ENCODE measurements at places on chromosomes 4 and X.

GRCh38 chrX:57573754-57574153, 18.1 kb upstream of the ZXDB start:
- DNase-seq: peak; percentile 32

DNA sequence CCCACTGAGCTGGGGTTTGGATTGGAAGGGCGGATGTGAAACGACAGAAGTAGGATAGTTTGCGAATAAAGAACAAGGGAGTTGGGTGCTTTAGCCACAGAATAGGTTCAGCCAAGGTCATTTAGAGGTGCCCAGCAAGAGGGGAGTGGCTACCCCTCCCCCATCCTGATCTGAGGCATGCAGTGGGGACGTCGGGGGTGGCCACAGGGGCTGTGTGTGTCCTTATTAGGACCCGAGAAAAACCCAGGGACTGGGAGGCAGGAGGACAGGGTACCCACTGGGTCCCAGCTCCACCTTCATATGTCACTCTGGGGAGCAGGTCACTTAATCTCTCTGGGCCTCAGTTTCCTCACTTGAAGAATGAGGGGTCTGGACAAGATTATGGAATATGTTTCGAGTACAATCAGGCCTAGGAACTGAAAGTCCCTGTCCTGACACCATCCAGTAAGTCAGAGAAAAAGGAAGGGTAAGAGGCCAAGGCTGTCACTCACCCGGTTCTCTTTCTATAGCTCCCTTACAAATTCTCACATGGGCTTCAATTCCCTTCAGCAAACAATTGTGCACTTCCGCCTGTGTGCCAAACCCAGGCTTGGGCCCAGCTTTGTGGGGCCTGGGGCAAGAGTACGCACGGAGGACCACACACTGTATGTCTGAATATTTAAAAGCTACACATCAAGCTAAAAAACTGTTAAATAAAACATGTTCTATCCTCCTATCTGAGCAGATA, 4.2 kb upstream of the NYX start:
- peak; percentile 7 for DNase-seq

- no peak for DNase-seq
Observed at GRCh38 chr4:134326866-134327265, 125.3 kb upstream of the PABPC4L start.

GRCh38 chrX:11739776-11740175, 18.3 kb upstream of the MSL3 start:
- no peak for DNase-seq

DNA sequence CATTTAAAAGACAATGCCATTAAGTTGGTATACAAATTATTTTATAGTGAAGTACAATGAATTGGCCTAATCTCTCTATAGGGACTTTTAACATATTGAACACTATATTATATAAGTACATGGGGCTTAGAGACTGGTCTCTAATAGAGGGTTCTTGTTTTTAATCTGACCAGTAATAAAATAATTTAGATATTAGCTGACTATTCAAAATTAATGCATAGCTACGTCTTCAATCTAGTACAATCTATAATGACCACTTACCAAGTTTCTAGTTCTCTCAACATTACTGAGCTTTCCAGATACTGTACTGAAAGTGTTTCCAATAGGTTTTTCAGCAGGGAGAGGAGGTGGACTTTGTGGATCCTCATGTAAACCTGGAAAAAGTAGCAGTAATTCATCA, 59.6 kb downstream of the RPS3A start:
- DNase-seq: no peak

- peak; percentile 17 for DNase-seq
Observed at GRCh38 chrX:134374294-134374693, 85.7 kb upstream of the HPRT1 start.

DNA sequence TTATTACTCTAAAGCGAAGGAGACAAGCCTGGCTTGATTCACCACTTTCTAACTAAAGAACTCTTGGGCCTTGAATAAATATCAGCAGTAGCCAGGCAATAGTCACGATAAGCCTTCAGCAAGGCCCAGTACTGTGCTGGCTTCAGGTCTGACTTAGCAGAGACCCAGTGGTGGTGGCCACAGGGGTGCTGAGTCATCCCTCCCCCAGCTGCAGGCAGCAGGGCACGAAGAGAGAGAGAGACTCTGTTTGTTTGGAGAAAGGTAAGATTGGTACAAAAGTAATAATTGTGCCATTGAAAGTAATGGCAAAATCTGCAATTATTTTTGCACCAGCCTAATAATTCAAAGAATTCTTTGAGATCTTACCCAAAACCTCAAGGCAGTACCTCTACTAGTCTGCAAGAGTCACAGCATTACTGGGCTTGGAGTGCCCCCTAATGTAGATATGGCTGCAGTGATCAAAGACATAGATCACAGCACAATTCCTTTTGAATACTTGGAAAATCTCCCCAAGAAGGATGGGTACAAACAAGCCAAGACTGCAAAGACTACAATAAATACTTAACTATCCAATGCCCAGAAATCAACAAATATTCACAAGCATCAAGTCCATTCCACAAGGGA, 159.5 kb upstream of the USP38 start:
- DNase-seq: peak; percentile 81

GRCh38 chr4:157151711-157152110, 68.8 kb upstream of the GRIA2 start:
- no peak for DNase-seq

GRCh38 chrX:11474021-11474420, 180.8 kb downstream of the AMELX start:
- no peak for DNase-seq

- no peak for DNase-seq
Observed at GRCh38 chrX:74408304-74408703, 13.0 kb upstream of the SLC16A2 start.

DNA sequence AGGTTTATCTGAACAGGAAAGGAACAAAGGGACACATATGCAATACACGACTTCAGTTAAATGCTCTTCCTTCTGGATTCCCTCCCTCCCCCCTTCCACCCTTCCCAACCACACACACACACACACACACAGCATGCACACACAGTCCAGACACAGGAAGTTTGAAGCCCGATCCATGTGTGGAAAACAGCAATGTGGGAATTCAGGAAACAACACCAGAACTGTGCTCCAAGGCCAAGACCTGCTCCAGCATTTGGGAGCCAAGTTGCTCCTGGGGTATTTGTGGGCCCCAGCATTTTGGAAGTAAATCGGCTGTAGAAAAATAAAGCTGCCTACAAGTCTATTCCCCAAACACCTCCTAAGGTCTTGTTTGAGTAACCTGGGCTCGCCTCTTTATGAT, 5.6 kb upstream of the AMOT start:
- no peak for DNase-seq

- DNase-seq: peak; percentile 30
Observed at GRCh38 chr4:75513526-75514130, 575 bp downstream of the RCHY1 start.

GRCh38 chr4:42953321-42953720, 60.8 kb downstream of the GRXCR1 start:
- DNase-seq: no peak

DNA sequence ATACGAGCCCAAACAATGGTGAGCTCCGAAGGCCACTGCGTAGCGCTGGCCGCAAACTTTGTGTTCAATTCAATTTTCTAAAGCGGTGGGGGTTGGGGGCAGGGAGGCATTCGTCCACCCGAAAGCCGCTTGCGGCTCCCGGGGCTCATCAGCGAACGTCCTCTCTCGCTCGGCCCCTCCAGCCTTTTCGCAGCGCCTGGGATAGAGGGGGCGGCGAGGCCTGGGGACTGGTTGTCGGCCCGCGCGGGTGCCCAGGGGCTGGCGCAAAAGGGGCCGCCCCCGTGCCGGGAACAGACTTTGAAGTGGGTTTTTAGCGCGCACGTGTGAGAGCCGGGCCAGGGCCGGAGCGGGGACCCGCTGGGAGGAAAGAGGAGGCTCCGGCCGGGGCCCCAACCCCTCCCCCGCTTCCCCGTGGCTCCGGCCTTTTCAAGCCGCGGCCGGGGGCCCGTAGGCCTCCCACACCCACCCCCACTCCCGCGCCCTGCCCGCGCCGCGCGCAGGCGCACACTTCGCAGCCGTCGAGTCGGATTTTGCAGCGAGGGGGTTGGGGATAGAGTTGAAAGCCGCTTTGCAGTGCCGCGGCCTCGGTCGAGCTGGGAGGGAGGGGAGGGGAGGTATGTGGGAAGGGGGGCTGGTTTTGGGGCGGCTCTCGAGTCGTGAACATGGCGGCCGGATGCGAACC, 8.3 kb downstream of the ZIC3 start:
- no peak for DNase-seq

GRCh38 chrX:41688156-41688555, 617 bp upstream of the GPR34 start:
- DNase-seq: peak; percentile 15

DNA sequence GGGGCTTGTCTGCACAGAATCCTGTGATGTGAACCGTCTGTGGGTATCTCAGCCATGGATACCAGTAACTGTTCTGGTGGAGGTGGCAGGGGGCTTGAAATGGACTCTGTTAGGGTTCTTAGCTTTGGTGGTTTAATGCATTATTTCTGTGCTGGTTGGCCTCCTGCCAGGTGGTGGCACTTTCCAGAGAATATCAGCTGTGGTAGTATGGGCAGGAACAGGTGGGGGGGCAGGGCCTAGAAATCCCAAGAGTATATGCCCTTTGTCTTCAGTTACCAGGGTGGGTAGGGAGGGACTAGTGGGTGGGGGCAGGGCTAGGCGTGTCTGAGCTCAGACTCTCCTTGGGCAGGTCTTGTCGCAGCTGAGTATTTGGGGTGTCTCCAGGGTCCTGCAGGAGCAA, 106.7 kb downstream of the KIT start:
- DNase-seq: no peak

- DNase-seq: no peak
Observed at GRCh38 chr4:8180310-8181093, 18.6 kb upstream of the SH3TC1 start.

DNA sequence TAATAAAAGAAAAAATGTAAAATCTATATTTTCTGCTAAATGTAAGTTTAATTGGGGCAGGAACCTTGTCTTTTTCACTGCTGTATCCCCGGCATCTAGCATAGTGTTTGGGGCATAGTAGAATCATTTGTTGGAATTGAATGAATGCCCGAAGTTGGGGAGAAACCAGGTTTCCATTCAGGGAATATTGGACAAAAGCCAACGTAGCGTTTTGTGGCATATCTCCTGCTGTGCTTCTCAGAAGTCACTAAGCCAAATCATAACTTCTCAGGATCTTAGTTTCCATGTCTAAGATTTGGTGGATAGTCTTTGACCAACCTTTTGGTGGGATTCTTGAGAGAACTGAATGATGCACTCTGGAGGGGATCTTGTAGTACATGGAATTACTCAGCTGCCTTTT, 42.0 kb upstream of the PGRMC2 start:
- no peak for DNase-seq

- peak; percentile 21 for DNase-seq
Observed at GRCh38 chr4:56861360-56861759, 39.9 kb upstream of the SPINK2 start.

DNA sequence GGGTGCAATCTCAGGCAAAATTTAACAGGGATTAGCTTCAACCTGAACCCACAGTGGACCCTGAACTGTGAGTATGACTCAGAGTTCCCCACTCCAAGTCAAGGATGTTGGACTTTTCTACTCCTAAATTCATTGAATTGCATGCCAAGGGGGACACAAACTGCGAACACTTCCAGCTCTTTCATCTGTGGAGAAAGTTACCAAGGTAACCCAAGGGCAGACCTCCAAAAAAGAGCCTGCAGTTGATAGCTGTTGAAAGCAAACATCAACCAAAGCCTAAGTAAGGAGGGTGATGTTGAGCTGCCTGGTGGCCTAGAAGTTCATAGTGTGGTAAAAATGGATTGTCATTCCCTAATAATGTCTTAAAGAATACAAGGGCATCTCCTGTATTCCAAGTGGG, 1242.9 kb downstream of the C4orf33 start:
- no peak for DNase-seq

DNA sequence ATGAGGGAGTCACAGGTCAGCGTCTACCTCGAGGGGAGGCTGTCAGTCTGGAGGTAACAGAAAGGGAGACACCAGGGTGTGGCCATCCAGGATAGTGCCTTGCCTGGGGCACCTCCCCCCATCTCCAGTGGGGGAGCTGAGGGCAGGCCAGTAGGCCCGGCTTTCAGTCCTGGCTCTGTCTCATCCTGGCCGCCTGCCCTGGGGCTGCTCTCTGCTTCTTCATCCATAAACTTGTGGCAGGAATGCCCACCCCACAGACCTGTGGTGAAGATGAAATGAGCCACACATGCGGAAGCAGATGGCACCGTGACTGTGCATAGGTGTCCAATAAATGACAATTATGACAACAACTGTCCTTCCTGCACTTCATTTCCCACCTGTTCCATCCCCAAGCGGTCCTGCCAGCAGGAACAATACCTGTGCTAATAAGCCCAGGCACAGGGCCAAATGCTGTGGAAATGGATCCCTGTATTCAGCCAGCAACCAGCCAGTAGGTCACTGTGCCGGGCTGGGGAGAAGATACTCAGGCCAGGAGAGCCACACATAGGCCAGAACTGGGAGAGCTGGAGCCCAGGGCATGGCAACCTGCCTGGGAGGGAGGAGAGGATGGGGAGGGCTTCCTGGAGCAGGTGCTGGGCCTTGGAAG, 30.2 kb downstream of the TRO start:
- no peak for DNase-seq

GRCh38 chr4:65968831-65969558, 298.7 kb upstream of the EPHA5 start:
- no peak for DNase-seq

- no peak for DNase-seq
Observed at GRCh38 chr4:82429728-82430192, 502 bp downstream of the HNRNPDL start.

GRCh38 chr4:174520660-174521059, 1.6 kb downstream of the HPGD start:
- peak; percentile 40 for DNase-seq

DNA sequence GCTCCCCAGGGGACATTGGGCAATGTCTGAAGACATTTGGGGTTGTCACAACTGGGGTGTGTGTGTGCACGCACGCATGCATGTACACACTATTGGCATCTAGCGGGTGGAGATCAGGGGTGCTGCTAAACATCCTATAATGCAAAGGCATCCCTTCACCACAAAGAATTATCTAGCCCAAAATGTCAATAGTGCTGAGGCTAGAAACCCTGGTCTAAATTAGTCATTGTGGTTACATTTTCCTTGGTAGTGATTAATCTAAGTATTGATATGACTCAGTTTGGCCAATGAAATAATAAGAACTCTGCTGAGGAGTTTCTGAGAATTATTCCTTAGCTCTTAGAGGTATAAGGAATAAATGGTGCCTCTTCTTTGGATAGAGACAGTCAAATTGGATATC, 200.2 kb downstream of the CLCN4 start:
- no peak for DNase-seq
